HL-60 (cell line): ENCODE measurements at places on chromosomes 13 and 19.

GRCh38 chr13:100674572-100674871 lies at the start of gene TMTC4:
Gene TMTC4, minus strand, starts transcription at chr13:100674795. Its CDS starts 4,433 bp downstream, at chr13:100670362.
- DNase-seq, result no peak

DNA sequence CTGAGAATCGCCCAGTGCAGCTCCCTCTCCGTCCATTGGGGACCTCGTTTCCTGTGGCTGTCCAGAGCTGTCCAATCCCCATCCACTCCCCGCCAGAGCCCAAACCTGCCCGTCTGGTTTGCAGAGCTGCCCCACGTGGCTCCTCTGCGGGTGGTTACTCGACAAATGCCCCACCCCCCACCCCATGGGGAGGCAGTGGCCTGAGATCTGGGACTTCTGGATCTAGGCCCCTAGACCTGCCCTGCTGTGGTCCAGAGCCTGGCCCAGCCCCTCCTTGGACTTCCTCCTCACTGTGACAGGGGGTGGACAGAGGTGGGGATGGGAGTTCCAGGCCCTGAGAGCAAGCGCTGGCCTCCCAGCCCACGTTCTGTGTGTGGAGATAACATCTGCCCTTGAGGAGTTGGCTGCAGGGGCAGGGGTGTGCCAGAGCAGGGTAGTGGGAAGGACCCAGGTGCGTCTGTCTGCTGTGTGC lies 29.1 kb downstream of the PAK4 start:
- no peak for DNase-seq

DNA sequence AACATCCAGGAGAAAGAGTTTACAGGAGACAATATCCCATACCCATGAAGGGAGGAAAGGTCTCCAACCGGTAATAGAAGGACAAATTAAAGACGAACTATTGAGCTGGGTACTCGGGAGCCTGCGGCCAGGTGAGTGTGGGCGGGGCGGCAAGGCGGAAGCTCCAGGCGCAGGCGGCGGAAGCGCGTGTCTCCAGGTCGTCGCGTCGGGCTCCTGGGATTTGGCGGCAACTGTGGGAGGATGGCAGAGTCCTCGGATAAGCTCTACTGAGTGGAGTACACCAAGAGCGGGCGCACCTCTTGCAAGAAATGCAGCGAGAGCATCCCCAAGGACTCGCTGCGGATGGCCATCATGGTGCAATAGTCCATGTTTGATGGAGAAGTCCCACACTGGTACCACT lies 21.6 kb upstream of the ANKRD10 start:
- no peak for DNase-seq

DNA sequence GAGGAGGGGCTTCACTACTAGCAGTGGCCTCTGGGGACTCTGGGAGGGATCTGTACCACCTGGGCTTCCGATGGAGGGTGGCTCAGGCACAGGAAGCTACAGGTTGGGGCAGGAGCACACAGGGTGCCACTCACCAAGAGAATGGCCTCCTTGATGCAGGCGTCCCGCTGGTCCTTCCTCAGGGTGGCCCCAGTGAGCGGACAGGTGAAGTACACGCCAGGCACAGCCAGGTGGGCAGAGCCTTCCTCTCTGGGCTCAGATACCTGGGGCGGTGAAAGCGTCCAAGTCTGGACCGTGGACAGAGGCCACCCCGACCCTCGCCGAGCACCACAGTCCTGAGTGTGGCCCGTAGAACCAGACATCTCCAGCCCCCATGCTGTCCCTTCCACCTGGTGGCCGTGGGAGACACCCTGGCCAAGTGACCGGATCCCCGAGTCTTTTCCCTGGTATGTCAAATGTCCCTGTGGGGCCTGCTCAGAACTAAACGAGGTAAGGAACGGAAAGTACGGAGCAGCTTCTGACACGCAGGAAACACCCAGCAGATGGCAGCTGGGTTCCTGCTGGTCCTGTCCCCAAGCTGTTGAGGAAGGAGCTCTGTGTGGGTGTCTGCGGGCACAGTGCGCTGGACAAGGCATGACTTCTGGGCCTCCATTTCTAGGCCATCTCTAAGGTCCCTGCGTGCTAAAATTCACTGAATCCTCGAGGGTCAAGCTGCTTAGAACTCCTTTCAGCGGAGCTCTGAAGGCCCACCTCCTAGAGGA lies 5.2 kb downstream of the UBXN6 start:
- DNase-seq, result no peak

DNA sequence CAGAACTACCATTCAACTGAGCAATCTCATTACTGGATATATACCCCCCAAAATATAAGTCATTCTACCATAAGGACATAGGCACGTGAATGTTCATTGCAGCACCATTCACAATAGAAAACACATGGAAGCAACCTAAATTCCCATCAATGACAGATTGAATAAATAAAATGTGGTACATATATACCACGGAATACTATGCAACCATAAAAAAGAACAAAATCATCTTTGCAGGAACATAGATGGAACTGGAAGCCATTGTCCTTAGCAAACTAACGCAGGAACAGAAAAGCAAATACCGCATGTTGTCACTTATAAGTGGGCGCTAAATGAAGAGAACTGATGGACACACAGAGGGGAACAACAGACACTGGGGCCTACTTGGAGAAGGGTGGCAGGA lies 14.1 kb downstream of the RNF113B start:
- no peak for DNase-seq

- DNase-seq, result no peak
Measured at GRCh38 chr19:18468517-18468916, 30.6 kb upstream of the ISYNA1 start.

DNA sequence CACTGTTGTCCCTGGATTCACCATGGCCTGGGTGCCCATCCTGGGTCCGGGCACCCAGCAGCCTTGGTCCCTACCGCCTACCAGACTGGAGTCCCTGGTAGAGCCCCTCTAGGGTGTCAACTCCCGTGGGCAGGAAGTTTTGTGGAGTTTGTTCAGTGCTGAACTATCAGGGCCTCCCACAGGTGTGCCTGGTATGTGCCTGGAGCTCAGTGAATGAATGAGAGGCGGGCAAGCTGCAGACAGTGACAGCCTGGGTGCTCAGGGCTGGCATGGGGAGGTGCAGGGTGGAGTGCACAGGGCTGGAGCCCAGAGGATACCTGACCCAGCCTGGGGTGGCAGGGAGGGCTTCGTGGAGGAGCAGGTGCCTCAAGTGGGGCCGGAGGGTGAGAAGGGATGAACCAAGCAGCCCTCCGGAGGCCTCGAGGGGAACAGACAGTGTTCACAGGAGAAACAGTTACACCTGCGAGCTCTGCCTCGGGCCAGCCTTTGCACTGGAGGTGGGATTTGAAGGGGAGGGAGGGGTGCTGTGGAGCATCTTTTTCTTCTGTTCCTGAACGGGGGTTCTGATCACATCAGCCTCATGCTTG lies 29.6 kb downstream of the PAK4 start:
- no peak for DNase-seq

DNA sequence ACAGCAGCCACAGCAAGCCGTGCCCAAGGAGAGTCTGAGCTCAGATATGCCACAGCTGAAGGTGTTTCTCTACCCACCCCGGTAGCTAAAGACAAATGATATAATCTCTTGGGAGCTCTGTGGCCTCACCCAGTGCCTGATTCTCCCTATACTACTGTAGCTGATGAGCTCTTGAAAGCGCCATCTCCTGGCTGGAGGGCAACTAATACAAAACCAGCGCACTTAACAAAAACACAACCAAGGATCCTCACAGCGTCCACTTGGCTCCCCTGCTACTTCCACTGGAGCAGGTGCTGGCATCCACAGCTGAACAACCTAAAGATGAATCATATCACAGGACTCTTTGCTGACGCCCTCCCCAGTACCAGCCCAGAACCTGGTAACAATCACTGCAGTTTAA lies 1212.0 kb downstream of the PCDH17 start:
- no peak for DNase-seq

DNA sequence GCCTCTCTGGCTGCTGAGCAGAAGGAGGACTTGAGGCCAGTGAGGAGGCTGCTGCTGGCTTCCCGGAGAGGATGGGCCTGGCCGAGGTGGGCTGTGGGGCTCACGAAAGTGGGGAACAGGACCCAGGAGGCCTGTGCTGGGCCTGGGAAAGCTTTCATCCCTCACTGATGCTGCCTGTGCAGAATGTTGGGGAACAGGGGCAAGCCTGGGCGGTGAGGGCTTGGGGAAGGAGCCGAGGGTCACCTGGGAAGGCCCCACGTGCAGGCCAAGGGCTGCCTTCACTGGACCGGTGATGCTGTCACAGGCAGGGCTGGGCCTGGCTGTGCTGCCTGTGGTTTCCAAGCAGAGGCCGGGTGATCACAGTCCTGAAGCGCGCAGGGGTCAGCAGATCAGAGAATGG lies 9.4 kb downstream of the AP1M1 start:
- DNase-seq, result no peak

DNA sequence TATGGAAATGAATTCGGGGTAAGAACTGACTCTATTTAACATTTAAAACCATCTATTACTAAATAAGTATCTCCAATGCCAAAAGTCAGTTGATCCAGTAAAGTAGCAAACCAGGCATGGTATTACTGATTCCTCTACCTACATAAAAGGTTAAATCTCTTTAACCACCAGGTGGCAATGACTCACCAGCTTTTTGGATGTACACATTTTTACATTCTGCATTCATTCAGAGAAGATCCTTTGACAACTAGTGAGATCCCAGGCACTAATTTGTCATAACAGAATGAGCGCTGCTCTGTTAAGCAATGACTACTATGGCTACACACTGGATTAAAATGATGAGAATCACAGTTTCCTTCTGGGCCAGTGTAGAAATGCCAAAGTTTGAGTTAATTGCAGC lies 329.8 kb upstream of the GPC6 start:
- DNase-seq, result no peak

DNA sequence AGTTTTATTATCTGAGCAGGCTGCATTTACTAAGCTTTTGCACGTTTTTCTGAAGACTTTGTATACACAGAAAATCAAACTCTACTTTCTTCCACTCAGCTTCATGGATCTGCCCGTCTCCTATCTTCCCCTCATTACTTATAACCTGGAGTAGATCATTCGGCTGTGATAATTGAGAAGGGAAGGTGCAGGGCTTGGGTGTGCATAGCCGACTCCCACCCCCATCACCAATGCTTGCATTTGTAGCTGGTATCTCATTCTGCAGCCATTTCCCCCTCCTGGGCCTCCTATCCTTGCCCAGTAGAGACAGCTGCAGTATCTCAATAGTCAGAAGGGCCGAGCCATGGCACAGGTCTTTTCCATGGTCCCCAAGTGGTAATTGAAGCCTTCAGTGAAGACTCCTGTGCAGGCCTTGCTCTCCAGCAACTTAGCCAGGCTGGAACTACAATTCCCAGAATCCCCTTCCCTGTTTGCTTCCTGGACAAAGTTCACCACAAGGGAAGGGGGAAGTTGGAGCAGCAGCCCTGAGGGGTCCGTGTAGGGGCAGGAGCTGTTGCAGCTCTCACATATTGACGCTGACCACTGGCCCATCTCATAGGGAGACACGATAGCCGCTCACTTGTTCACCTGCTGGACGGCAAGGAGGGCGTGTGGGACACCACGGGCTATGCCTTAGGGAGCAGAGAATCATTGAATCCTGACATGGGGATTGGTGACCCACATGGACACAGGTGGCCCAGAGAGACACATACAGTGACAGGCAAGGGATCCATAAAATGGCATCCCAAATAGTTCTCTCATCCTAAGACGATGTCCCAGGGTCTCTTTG lies 2.1 kb upstream of the SIGLEC8 start:
- DNase-seq, result no peak

DNA sequence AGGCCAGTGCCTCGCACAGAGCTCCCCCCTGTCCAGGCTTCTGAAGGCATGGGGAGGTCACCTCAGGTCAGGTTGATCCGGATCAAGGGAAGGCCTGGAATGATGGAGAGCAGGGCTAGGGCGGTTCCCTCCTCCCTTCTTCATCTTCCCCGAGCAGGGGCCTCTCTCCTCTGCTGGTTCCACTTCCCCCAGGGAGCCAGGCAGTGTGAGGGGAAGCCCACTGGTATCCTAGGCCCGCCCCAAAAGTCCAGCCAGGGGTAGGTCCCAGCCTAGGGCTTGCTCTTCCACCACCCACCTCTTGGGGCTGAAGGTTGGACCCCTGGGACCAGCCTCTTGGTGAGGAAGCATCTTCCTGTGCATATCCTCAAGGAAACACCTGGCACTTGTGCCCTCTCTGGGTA lies 16.4 kb upstream of the PRR19 start:
- DNase-seq, result no peak

DNA sequence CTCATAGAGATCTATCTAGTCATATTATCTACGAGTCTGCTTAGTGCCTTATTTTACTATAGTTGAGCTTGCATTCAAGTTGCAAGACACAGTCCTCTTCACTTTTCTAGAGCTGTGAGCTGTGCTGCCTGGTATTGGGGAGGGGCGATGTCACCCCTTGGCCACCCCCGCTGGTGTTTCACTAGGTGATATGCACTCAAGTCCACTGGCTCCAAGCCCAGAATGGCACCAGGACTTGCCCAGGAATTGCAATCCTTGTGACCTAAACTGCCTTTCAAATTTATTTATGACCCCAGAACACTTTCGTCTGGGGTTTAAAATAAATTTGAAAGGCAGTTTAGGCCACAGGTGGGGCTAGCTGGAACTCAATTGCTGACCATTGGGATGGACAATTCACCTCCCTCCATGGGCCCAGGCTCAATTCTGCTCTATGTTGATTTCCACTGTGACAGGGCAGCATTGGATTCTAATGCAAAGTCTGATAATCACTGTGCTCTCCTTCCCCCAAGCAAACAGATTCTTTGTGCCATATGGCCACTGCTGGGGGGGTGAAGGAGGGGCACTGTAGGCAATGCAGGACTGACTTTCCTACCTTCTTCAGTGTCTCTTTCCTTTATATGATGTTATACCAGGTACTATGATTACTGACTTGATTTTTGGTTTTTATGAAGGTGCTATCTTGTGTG lies 1244.2 kb upstream of the MIR17HG start:
- DNase-seq, result no peak

GRCh38 chr13:79281339-79281747 lies 124.7 kb downstream of the RBM26 start:
- no peak for DNase-seq

GRCh38 chr19:29624489-29625185 lies 18.6 kb downstream of the POP4 start:
- no peak for DNase-seq

- no peak for DNase-seq
Measured at GRCh38 chr19:45782162-45782691, at the start of gene DMPK. Gene DMPK, minus strand, starts transcription at chr19:45782490. Its CDS starts 138 bp downstream, at chr19:45782352.

DNA sequence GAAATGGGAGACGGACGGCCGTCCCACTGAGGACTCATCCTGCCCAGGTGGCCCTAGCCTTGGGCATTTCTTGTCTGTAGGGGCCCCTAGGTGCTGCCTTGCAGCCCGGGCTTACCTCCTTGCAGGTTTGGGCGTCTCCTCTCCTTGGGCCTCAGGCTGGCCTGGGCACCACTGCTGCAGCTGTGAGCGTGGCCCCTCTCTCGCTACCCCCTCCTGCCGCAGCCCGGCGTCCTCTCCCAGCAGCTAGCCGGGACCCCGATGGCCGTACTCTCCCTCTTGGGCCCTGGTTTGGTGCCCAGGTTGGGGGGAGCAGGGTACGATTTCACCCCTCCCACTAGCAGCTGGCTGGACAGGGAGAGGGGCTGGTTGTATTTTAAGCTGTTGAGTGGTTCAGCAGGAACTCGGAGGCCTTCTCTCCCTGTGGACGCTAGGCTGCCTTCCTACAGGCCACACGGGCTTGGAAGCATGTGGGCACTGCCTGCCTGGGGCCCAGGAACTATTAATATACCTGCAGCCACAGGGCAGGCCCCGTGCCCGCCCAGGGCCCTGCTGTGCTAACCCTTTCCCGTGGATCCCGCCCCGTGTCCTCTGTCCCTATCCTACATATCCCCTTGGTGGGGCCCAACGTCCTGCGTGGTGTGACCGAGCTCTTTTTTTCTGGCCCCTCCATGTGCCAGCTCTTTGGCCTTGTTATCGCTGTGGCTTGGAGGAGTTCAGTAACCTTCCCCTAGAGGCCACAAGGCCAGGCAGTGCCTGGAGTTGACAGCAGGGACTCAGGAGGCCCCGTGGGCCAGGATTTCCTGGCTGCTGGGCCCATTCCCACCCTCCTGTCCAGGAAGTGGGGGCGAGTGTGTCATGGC lies 11.7 kb downstream of the NDUFB7 start:
- DNase-seq, result no peak
